ENCODE measurements at places on chromosomes 16 and 17. TPM values are rescaled to one million over a fixed set of nuclear protein-coding genes. Genes with fewer than 3 reads are reported as not detected.
A peak's percentile ranks its signal among the peaks of the same experiment; 100 is the strongest.

DNA sequence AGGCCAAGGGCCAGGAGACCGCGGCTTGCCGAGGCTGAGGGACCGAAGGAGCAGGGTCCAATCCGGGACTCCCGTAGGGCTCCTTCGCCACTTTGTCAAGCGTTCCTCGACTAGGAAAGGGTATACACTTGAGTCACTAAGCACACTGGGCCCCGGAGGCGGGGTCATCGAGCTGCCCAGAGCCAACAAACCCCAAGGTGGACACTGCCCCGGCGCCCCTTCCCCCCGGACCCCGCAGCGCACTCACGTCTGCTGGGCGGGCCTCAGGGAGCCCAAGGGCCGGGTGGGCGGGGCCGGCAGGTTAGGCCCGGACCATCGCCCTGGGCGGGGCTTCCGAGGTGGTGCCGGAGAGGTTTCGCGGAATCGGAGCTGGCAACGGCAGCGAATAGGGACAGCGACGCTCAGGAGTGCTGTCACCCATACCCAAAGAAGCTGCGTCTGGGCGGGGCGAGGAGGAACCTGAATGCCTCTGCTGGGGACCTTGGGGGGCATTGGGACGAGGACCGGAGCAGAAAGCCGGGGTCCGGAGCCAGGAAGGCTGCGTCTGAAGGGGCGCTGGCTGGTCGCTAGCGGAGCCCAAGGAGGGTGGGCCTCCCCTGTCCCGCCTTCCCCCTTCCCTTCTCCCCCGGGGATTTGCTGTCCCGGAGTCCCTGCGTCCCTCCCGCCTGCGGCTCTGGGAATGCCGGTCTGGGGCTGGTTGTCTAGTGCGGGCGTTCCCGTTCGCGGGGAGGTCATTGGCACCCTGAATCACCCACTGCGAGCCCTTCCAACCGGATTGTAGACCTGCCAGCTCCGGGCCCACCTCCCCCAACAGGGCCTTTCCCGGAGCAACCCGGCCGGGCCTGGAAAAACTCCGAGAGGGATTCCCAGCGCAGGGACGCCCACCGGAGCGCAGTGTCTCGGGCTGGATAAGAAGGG, 118.2 kb upstream of the SMURF2 start:
- peak; percentile 62 for DNase-seq

The KRTAP1-1 gene
- not detected for polyA plus RNA-seq

DNA sequence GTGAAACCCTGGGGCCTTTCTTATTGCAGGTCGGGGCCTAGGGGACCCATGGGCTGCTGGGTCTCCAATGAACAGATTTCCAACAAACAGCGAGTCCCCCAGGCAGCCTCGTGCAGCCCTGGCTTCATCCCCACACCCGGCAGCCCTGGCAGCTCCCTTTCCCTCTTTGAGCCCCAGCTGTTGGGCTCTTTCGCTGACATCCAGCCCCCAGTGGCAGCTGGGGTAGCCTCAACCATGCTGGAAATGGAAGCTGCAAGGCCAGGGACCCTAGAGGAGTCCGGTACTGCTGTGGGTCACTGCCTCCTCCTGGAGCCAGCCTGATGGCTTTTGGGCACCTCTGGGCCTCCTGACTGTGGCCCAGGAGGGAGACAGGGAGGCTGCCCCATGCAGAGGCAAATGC, 5.9 kb downstream of the RPUSD1 start:
- DNase-seq = no peak

The ST6GALNAC2 gene
- polyA plus RNA-seq = 0.59 TPM

DNA sequence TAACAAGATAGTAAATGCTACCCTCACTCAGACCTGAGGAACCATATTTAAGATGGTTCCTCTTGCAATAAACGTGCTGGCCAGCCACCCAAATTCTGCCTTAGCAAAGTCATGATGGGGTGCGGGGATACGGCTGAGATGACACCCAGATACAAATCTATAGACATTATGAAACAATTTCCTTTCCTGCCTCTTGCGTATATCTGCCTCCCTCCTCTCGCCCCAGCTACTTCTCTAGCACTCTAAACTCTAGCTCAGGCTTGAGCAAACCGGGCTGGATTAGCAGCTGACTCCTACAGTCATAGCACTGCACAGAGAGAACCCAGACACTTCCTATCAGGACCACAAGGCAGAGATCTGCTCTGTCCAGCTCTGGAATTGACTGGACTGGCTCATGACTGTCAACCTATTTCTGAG, 22.3 kb downstream of the CD300LF start:
- DNase-seq = no peak

The MOSMO gene
- polyA plus RNA-seq = 9.6 TPM

DNA sequence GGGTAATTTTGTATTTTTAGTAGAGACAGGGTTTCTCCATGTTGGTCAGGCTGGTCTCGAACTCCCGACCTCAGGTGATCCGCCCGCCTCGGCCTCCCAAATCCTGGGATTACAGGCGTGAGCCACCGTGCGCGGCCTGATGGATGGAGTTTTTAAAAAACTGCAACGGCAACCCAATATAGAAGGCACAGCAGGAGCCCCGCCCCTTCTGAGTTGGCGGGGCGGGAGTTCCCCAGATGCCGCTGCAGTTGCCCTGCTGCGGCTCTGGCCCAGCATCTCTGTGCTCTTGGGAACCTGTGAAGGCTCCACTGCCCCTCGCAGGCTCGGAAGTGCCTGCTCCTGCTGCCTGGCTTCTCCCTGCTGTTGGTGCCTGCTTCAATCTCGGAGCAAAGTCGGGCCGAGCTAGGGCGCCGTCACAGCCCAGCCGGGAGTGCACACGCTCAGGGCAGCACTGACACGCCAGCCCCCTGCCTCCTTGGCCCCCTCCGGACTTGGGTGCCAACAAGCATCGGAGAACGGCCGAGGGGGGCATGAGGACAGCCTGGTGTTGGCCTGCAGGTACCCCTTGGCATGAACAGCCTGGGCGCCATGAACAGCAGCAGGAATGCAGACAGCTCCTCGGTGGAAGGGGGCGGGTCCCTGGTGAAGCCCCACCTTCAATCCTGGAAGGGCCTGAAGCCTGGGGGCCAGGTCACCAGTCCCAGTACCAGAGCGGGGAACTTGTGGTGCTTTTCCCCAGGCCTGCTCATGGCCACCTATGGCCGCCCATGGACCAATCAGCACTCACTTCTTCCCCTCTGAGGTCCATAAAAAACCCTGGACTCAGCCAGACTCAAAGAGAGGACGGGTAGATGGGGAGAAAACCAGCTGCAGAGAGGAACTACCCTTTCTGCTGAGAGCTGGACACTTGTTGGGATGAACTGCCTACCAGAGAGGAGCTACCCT, 2.3 kb upstream of the NT5M start:
- peak; percentile 95 for DNase-seq

DNA sequence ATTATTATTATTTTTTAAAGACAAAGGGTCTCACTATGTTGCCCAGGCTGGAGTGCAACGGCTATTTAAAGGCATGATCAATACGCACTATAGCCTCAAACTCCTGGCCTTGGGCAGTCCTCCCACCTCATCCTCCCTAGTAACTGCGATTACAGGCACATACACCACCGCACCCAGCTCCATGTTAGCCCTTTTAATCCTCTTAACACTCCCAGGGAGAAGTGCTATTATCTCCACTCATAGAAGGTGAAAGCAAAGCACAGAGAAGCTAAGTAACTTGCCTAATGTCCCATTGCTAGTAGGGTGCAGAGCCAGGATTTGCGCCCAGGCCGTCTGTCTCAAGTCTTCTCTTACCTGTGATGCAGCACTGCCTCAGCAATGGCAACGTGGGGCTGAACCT, 5.0 kb downstream of the HAS3 start:
- no peak for DNase-seq

DNA sequence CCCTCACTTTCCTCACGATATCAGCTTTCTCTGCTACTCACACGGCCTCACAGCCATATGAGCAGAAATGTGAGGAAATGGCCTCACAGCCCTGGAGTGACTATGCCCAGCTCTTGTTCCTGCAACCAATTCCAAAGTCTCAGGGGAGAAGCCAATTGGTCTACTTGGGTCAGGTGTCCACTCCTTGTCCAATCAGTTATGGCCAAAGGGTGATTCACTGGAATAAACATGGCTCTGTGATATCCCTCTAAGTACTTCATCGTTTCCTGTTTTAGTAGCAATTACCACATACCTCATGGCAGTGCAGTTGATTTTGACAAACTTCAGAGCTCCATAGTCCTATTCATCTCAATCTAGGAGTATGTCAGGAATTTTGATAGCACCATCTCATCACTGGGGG, 195.4 kb downstream of the KATNIP start:
- DNase-seq = peak; percentile 25

DNA sequence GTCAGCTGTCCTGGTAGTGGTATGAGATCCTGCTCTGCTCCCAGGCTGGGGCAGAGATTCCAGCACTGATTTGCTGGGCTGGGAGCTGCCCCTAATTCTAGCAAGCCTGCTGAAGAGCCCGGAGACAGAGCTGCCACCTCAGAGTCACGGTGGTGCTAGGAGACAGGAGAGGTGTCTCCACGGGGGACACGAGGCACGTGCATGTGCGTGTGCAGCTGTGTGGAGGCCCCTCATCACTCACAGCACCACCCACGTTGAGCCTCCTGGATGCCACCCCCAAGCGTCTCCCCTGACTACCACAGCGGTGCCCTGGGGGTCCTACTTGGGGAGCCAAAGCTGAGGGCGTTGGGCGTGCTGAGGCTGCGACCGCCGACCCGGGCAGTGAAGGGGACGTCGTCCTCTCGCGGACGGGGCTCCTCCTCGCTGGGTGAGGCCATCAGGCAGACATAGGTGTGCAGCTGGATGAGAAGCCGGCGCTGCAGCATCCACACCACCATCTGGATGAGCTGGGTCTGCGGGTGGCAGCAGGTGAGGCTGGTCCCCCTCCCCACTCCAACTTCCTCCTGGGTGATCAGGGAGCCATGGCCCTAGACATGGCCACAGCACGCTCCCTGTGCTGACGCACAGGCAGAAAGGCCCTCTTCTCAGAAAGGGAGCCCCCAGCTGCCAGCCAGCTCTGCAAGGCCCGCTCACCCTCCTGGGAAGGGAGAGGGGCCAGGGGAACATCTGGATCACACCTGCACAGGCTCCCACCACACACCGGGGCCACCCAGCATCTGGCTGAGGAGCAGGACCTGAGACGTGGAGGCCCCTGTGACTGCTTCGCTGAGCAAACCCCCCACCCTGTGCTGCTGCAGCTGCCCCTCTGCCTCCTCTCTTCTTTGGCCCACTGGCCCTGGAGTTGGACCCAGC, 11.6 kb downstream of the MPG start:
- no peak for DNase-seq

GRCh38 chr17:82035488-82035887, 2.0 kb downstream of the DCXR start:
- no peak for DNase-seq

DNA sequence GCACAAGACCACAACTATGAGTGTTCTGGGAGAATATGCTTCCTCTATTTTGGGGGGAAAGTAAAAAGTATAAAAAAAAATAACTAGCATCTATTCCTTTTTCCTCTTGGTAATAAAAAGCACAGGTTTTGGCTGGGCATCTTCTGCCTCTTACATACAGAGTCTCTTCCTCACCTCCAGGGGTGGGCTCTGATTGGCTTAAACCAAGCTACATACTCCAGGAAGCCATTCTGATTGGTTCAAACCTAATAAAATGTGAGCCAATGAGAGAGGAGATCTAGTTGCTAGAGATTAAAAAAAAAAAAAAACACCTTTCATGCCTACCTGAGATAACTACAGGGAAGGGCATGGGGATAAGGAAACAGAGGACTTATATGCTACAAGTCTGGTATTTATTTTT, 365.9 kb upstream of the ERCC4 start:
- DNase-seq = no peak

The SYNGR3 gene
- 5.0 TPM for polyA plus RNA-seq
